ENCODE measurements at places on chromosomes 1 and 21. TPM values are rescaled to one million over a fixed set of nuclear protein-coding genes. Genes with fewer than 3 reads are reported as not detected.

CPT2 gene
- total RNA-seq, result 9.6 TPM

VWA5B1 gene
- total RNA-seq, result not detected

KLHDC7A gene
- not detected for total RNA-seq

IL19 gene
- total RNA-seq, result not detected

DISC1 gene
- total RNA-seq, result 10.9 TPM

KCNA3 gene
- total RNA-seq, result 0.60 TPM

ZFP69 gene
- total RNA-seq, result 6.4 TPM

SVBP gene
- total RNA-seq, result 14.3 TPM

CELA3A gene
- total RNA-seq, result not detected

DFFA gene
- total RNA-seq, result 24.4 TPM

PLPPR5 gene
- total RNA-seq, result not detected

TPTE gene
- not detected for total RNA-seq

Measured in posterior vena cava (tissue), 2 donors.